Mesenchymal stem cell (in vitro differentiated cells and primary cell): ENCODE measurements at places on chromosomes 3 and 15.
A peak's percentile ranks its signal among the peaks of the same experiment; 100 is the strongest.

- H3K27me3 ChIP-seq: peaks cover 19% of the 10 kb centered on the region
- DNase-seq: no peak
- no peaks in the 10 kb centered on the region for H3K36me3 ChIP-seq
- no peak overlapping the region for H3K4me3 ChIP-seq
- H3K4me1 ChIP-seq: no peaks in the 10 kb centered on the region
Observed at GRCh38 chr3:39521456-39521855, 54.0 kb downstream of the MOBP start.

GRCh38 chr3:42224178-42224577, 41.8 kb downstream of the CCK start:
- H3K4me1 ChIP-seq: no peaks in the 10 kb centered on the region
- DNase-seq: no peak
- peaks cover 39% of the 10 kb centered on the region for H3K36me3 ChIP-seq
- no peaks in the 10 kb centered on the region for H3K27me3 ChIP-seq

DNA sequence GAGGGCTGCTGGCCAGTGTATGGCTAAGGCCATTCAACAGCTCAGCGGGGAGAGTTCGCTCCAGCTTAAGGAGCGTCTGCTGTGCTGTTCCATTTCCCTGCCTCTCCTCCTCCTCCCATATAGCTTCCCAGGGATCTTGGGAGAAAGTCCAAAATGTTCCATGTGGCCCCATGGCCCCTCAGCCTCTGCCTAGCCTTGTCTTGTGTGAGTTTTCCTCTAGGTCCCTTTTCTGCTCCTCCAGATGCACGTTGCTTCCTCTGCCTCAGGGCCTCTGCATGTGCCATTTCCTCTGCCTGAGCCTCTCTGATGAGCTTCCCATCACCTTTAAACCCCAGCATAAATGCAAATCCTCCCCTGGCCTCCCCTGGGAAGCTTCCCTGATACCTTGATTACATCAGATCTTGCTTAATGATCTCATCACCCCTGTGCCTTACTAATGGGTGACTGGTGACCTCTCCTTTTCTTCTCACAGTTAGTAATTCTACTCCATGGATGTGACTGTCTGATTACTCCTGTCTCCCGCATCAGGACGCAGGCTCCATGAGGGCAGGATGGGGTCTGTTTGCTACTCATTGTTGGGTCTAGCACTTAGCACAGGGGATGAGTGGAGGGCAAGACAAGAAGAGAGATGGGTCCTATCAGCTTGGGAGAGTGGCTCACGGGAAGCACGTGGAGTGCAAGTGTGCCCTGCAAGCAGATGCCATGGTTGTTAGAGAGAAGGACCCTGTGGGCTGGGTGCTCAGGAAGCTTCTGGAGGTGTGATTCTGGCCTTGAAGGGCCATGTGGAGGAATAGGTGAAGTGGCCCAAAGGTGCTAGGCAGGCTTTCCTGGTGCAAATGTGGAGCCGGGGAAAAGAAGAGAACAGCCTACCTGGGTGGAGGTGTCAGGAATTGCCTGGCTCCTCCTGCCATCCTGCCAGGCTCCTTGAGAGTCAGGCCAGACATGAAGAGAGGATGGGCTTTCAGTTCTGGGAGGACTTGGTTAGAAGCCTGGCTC, 23.8 kb downstream of the ITGA11 start:
- no peak overlapping the region for H3K27ac ChIP-seq
- H3K36me3 ChIP-seq: no peaks in the 10 kb centered on the region
- H3K4me1 ChIP-seq: peaks cover 27% of the 10 kb centered on the region
- H3K27me3 ChIP-seq: peaks cover 2% of the 10 kb centered on the region
- H3K4me3 ChIP-seq: no peak overlapping the region

DNA sequence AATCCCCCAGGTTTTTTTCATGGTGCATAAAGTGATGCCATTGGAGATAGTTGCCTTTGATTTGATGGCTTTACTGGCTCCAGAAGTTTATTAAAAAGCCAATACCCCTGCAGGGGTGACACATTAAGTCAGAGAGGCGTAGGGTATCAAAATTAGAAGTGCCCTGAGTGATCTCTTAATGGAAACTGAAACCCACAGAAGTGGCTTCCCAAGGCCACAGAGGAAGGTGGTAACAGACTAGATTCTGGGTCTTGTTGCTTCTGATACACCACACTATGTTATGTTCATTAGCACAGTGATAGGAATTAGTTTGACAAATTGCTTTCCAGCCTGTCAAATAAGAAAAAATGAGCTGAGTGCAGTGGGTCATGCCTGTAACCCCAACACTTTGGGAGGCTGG, 112.3 kb downstream of the IQCH start:
- no peaks in the 10 kb centered on the region for H3K27me3 ChIP-seq
- H3K36me3 ChIP-seq: no peaks in the 10 kb centered on the region
- no peak overlapping the region for H3K27ac ChIP-seq

GRCh38 chr3:56928379-56929068, 126.8 kb upstream of the ARHGEF3 start:
- no peaks in the 10 kb centered on the region for H3K27me3 ChIP-seq
- DNase-seq: no peak
- no peaks in the 10 kb centered on the region for H3K36me3 ChIP-seq

DNA sequence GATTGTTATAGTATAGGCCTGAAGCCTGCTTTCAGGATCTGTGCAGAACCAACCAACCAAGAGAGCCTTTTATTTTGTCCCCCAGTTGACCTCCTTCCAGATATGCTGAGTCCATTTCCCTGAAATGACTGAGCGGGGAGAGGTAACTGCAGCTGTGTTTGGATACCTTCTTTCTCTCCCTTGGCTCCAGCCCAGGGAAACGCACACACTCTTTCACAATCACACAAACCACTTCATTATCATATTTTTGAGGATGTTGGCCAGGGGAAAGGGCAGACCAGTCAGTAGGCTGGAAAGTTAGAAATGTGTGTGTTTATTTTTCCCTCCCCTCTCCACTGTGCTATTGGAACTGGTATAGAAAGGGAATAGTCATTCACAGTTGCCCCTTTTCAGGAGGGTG, 417.7 kb upstream of the TBL1XR1 start:
- H3K4me1 ChIP-seq: no peaks in the 10 kb centered on the region
- no peaks in the 10 kb centered on the region for H3K27me3 ChIP-seq
- H3K27ac ChIP-seq: no peak overlapping the region

DNA sequence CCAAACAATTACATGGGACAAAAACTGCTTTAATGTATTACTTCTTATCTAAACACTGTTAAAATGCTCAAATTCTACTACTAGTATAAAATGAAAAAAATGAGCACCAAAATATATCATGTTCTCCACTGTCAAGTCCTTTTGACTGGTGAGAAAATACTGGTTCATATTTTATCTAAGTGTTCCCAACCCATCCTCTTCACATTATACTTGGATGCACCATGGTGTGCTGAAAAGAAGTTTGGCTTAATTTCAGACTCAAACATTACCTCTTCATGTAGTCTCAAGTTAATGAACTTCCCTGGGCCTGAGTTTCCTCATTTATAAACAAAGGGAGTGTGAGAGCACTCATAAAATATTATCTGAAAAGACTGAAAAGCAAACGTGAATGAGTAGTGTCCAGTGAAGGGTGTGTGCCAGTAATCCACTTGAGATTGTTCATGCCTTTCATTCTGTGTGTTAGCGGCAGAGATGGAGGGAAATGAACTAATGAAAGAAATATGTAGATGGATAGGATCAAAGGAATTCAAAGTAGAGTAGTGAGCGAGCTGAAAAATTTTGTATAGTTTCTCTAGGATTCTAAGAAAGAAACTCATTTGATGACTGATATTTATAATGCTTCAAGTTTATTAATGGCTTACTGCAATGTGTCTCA, 263.2 kb downstream of the NLGN1 start:
- peak; percentile 44 for DNase-seq
- H3K4me1 ChIP-seq: no peaks in the 10 kb centered on the region
- no peak overlapping the region for H3K27ac ChIP-seq
- no peaks in the 10 kb centered on the region for H3K36me3 ChIP-seq
